ENCODE measurements at places on chromosomes 3 and 15.

- DNase-seq, result no peak
Observed at GRCh38 chr3:149085828-149086231, 503 bp downstream of the HLTF start.

DNA sequence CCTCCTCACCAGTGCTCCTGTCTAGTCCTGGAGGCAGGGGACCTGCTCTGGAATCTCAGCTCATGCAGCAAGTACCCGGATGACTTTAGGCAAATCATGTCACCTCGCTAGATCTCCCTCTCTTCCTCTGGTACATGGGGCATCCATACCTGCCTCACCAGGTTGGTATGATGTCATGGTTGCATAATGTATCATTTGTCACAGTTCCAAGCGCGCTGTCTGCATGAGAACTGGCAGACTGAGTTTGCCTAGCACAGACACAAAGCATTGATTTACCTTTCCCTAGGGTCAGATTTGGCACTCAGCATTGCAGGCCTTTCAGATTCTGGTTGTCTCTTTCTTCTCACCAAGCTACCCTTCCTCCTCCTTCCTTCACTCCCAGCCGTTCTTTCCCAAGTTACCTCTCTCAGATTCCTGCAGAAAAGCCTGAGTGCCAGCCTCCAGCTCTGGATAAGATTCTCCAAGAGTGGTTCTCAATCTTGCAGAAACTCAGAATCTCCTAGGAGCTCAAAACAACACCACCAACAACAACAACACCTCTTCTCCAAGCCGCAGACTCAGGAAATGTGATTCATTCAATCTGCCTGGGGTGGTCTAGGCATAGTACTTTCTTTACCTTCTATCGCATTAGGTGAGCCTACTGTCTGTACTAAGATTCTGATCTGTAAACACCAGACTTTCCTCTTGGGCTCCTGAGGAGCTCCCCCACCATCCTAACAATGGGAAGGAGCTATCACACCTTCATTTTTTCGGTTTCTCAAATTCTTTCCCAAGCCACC is 29.5 kb downstream of the FAM43A start:
- DNase-seq, result no peak

GRCh38 chr15:66565141-66565641 is 607 bp downstream of the LCTL start:
- no peak for DNase-seq

DNA sequence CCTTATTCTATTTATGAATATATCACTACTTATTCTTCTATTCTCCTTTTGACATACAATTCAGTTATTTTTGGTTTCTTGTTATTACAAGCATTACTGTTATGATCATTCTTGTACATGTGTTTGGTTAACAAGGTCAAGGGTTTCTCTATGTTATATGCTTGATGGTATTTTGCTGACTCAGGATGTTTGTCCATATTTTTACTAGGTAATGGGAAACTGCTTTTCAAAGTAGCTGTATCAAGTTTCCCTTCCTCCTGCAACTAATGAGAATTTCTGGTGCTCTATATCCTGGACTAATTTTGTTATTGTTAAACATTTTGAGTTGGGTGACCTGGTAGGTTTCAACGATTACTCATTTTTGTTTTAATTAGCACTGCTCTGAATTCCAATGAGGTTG is 841.0 kb downstream of the OTOL1 start:
- DNase-seq, result no peak

DNA sequence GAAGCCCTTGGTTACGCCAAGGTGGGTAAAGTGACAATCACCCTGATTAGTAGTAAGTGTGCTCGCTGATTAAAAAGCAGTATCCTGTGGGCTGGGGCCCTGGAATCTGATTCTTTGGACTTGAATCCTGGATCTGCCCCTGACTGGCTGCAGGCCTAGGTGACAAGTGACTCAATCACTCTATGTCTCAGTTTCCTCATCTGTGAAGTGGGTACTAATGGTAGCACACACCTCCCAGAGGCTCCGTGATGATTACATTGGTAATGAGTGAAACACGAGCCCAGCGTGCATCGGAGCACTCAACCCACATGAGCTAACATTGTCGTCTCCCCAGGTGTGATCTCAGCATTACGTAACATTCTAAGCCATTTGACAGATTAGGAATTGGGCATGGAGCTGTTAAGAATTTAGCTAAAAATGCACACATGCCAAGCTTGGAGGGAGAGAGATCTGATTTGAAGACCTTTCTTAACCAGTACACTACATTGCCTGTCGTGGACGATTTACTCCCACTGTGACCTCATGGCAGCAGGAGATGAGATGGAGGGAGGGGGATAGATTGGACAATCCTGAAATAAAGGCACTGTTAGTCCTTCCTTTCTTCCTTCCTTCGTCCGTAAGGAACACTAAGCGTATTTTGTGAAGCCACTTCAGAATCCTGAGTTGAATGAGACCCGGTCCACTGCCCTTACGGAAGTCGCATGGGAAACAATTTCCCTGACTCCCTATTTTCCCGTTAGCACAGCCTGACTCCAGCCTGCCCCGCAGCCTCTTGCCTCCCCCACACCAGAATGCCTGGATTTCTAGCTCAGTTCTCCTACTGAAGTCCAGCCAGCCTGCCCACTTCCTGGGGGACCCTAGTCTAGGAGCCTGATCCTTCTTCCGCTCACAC is 32.1 kb downstream of the MGLL start:
- DNase-seq, result no peak

GRCh38 chr15:32746116-32746857 is 28.5 kb downstream of the GREM1 start:
- DNase-seq, result no peak

DNA sequence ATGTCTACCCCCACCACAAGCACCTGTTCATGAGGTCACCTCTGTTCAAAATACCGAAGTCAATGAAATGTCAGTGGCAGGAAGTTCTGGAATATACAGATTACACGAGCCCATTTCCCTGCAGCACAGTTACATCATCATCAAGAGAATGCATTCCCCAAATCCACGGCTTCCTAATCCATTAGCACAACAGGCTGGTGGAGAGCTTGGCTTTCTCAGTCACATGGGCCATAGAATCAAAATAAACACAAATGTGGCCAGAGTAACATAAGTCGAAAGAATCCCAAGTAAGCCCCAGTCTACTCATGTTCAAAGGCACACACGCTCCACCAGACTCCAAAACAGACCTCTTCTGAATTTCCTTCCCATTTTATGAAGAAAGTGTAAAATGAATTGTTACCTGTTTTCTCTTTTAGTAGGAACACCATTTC is 419.3 kb downstream of the MAGI1 start:
- DNase-seq, result no peak

DNA sequence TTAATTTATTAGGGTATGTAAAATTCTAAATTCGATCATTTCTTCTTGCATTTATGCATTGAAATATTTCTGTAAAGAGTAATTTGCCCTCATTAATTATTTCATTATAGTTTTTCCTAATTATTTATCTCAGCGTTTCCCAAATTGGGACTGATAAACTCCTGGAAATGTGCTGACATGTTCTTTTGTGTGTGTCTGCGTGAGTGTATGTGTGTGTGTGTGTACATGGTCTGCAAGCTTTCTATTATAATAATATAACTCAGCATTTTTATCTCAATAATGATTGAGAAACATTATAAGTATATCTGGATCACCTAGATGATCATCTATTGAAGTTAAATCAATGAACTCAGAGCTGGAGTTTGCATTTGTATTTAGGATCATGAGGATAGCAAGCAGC is 38.7 kb downstream of the TMEM45A start:
- DNase-seq, result no peak

DNA sequence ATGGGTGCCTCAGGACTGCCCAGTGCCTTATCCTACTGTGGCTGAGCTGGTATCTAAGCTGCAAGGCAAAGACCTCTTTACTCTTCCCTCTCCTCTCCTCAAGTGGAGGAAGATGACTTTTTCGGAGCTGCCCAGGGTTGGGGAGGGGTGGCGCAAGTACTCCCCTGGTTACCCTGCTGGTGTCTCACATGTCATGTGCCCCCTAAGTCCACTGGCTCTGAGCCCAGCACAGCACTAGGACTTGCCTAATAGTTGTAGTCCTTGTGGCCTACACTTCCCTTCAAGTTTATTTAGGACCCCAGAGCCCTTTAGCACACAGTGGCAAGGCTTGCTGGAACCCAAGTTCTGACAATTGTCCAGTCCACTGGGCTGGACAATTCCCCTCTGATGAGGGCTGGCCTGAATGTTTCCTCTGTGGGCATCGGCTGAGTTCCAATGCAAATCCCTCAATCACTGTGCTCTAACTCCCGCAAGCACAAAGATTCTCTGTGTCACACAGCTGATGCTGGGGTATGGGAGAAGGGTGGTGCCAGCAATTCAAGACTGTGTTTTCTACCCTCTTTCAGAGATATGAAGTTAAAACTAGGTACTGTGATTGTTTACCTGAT is 60.4 kb downstream of the UQCC5 start:
- no peak for DNase-seq

- no peak for DNase-seq
Observed at GRCh38 chr3:193764959-193765358, 172.0 kb downstream of the OPA1 start.

DNA sequence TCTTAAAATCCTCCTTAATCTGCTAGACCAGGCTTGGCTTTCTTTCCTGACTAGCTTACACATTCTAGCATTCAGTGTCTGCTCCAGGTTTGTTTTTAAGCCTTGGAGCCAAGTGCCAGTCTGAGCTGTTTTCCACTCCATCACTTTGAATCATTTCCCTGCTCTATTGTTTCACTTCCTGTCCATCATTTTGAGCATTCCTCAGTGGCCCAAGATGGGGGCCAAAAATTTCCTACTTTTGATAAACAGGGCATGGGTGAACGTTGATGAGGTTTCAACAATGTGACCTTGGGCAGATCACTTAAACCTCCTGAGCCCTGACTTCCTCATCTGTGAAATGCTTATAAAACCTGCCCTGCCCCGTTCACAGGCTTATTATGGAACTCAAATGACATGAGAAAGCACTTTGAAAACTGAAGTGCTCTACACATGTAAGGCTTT is 4.4 kb downstream of the CYP19A1 start:
- no peak for DNase-seq

DNA sequence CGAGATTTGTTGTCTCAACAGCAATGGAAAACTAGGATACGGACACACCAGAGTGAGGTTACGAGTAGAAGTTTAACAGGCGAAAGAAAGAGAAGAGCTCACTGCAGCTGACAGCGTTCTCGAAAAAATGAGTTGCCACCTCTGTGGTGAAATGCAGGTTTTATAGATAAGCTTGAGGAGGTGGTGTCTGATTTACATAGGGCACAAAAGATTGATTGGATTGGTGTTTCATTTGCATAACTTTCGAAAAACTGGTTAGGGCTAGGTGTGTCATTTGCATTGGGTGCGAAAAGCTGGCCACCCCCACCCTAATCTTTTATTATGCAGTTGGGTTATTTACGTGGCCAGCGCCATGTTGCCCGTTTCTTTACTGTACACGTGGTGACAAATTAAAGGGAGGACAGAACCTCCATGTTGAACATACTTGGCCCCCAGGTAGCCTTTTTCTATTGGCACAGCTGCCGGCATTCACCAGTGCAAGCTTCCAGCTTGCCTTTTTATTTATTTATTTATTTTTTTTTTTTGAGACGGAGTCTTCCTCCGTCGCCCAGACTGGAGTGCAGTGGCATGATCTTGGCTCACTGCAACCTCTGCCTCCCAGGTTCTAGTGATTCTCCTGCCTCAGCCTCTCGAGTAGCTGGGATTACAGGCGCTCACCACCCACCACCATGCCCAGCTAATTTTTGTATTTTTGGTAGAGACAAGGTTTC is 8.3 kb downstream of the IFT122 start:
- DNase-seq, result no peak
